NCI-H1092 (cell line): ENCODE measurements at places on chromosomes 12 and 14.

DNA sequence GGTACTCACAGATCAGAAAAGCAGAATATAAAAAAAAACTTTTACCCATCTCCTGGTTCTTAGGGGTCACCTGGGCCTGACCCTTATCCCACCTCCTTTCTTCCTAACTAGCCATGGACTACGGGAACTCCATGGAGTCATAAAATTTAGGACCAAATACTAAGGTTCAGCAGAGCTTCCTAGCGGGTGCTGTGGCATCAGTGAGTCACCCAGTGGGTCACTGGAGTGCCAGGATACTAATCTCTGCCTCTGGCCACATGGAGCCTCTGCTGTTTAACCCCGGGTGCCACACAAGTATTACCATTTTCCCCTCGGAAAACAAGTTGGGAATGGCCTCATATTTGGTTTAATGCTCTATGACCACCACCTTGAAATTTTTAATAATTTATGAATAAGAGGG is 6.9 kb downstream of the ZBTB39 start:
- DNase-seq = no peak

- DNase-seq = no peak
These were observed 106.0 kb downstream of the TXNDC16 start for GRCh38 chr14:52446355-52446754.

DNA sequence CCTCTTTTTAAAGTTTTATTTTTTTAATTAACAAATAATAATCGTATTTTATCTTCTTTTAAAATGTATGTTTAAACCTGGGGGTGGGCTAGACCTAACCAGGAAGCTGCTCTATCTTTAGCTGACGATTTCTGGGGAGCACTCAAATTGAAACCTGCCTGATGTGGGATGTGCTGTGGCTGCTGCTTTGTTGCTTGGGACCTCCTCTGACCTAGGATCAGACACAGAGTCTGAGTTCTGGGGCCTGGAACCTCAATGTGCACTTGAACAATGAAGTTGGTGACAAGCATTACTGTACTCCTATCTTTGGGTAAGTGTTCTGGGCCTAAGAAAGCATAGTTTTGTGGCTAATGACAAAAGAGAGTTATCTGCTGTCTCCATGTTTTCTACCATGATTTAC is 386.7 kb downstream of the DAD1 start:
- no peak for DNase-seq

- DNase-seq = no peak
These were observed 130.7 kb downstream of the TMTC2 start for GRCh38 chr12:82817368-82817767.

DNA sequence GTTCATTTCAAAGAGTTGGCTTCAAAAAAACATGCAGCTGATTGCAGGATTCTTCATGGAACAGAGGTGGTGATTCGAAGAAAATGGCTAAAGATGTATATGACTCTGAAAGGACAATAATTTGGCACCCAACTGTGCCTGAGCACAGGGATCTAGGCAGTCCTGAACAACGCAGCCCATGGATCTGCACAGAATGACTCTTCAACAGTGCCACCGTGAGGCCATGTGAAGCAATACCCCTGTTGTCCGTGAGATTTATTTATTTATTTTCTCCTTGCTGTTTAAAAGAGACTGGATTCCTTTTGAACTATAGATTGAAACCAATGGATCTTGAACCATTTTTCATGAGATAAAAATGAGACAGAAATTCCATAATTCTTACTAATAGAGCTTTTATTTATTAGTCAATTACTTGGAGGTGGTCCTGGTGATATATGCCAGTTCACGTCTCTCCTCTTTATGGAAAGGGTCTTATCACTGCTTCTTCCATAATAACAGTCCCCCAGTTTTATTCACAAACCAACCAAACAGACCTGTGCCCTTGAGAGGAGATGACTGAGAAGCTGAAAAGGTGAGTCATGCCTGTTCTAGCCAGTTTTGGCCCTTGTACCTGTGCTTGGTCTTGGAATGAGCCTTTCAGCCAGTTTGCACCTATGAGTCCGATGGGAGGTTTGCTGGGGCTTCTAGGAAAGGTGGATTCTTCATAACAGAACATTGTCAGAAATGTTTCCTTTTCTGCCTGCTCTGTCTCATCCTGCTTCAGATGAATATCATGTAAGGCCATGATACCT is 1598.3 kb downstream of the AACS start:
- DNase-seq = no peak

DNA sequence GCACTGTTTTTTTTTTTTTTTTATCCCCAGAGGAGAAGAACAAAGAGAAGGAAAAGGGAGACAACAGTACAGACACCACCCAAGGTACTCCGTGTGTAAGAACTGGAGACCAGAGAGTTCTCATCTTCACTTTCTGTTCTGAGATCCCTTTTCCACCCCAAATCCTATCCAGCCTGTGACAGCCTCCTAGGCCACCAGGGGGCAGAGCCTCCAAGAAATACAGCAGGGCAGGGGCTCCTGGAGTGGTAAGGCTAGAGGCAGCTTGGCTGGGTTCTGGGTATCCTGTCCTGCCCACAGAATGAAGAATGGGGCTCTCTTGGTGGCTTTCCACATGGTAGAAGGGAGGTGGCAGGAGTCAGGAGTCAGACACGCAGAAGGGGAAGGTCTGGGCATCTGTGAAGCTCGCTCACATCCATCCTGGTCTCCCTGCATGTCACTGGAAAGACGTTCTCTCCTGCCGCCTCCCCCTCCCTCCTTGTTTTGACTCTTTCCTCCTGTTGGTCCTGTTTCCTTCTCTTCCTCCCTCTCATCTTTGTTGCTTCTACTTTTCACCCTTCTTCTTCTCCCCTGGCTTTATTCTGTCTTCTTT is 12.0 kb downstream of the CLSTN3 start:
- DNase-seq = no peak

GRCh38 chr14:50432131-50432530 is 35.5 kb upstream of the CDKL1 start:
- no peak for DNase-seq

DNA sequence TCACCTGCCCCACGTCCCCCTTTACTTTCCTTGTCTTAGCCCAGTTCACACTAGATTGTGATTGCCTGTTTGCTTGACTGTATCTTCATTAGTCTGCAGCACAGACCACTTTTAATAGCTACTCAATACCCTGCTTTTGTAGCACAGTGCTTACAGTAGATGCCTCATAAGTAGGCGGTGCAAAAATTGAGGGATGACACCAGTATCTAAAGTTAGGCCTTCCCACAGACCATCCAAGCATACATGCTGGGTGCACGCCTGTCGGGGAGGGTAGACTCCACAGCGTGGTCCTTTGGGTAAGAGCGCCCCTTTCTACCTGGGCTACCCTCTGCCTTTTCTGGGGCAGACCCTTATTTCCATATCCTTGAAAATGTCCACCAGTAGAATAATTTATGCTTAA is 140.8 kb downstream of the GCH1 start:
- no peak for DNase-seq

DNA sequence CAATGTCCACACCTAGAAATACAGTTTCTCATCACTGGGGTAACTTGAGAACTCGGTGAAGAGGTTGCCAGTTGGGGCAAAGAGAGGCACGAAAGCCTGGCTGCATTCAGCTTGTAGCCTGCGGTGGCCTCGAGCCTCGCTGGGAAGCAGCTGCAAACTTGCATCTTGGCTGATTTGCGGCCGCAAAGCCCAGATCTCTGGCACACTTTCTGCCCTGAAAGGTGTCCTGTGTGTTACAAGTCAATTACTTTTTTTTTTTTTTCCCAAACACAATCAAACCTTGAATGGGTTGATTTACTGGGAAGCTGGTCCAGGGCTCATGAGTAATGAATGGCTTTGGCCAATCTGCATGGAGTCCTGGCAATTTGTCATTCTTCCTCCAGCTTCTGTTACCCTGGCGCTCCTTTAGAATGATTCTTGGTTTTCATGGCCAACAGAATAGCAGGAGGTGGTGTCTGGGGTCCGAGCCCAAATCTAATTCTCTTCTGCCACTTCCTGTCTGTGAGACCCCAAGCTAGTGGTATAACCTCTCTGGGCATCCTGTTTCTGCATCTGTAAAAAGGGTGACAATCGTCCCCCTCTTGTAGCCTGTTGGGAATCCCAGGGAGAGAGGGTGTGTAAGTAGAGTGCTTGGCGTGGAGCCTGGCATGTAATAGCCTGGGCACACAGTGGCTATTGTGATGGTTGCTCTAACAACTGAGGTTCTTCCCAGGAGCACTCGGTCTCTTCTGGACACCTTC is 6.7 kb downstream of the BCL7A start:
- DNase-seq = peak; percentile 16

- no peak for DNase-seq
These were observed 35.6 kb downstream of the DGLUCY start for GRCh38 chr14:91149462-91149861.

DNA sequence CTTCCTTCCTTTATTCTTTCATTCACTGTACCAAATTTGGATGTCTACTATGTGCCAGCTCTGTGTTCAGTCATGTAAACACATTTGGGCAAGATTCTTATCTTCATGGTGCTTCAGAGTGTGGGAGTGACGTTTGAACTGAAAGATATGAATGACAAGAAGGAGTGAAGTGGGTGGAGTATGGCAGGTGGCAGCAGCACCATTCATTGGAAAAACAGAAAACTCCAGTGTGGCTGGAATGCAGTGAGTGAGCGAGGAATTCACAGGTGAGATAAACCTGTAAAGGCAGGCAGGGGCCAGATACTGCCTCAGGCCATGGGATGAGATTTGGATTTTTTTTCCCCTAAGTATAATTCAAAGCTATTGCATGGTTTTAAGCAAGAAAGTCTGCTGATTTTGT is 140.7 kb upstream of the CCDC198 start:
- no peak for DNase-seq

GRCh38 chr14:104968541-104969401 is 9.4 kb downstream of the AHNAK2 start:
- DNase-seq = no peak

GRCh38 chr12:96237465-96238077 is 43.4 kb downstream of the ELK3 start:
- DNase-seq = peak; percentile 45

DNA sequence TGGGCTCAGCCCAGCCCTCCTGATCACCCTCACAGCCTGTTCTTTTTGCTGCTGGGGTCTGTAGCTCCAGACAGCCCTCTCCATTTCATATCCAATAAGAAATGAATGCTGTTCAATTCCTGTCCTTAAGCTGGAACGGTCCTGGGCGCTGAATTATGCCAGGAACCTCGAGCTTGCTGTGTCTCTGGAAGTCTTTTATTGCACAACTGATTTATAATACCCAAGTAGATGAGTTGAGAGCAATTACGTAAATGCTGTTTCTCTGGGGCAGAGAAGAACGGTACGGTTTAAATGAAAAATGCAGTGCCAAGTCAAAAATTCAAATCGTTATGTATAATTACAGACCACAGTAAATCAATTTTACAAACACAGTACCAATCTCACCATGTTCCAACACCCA is 161.0 kb downstream of the SAMD4A start:
- no peak for DNase-seq

GRCh38 chr12:51090705-51091229 is 7.4 kb upstream of the CSRNP2 start:
- no peak for DNase-seq
